Activated T-cell treated with anti-CD3 and anti-CD28 coated beads, Interleukin-2, amount 50 U/mL, for 24 hours (primary cell): ENCODE measurements at places on chromosomes 3 and 15.

DNA sequence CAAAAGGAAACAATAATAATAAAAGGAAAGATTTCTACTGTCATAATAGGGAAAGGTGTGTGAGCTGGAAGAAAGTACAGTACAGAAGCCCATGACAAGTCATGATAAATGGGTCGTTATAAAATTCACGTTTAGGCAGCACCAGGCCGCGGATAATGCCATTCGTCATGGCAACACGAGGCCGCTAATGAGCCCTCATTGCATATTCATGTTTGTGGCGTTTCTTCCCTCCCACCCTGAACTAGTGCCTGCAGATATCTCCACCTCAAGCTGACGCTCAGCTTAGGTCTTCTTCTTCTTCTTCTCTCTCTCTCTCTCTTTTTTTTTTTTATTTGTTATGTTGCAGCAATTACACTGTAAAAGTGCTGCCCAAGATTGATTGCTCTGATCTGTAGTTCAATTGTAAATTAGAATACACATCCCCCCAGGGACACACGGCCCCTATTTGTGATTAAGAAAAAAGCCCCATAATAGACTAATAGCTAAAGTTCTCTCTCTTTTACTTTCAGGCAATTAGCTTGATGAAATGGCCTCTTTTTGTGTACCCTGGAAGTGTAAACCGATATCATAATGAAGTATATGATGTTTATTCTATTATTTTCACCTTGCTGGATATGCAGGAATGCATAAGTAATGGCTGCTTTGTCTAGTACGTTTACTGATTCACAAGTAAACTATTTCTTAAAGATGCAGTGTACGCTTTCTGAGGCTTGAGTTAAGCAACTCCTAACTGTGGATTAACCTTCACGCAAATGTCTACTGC is 61.9 kb upstream of the NR2F2 start:
- DNase-seq: no peak

DNA sequence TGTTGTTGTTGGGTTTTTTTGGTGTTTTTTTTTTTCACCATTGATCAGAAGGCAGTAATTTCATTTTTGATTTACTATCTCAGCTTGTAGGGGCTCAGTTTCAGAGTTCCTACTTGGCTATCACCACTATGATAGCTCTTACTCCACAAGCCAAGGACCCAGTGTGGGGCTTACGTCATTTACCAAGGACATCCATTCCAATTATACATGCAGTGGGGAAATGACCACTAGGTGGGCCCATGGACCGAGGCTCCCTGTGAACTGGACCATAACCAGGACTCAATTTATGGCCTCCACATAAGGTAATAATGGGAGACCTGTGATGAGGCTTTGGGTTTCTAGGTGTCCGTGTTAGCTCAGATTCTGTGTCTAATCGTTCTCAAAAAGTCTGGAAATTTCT is 67.5 kb upstream of the CACNA1D start:
- no peak for DNase-seq

GRCh38 chr3:14524311-14524711 is 15.8 kb downstream of the GRIP2 start:
- DNase-seq: no peak

- no peak for DNase-seq
These were observed 14.7 kb downstream of the GABRR3 start for GRCh38 chr3:98020412-98020811.

GRCh38 chr15:99282586-99282985 is 31.3 kb downstream of the LRRC28 start:
- DNase-seq: no peak

DNA sequence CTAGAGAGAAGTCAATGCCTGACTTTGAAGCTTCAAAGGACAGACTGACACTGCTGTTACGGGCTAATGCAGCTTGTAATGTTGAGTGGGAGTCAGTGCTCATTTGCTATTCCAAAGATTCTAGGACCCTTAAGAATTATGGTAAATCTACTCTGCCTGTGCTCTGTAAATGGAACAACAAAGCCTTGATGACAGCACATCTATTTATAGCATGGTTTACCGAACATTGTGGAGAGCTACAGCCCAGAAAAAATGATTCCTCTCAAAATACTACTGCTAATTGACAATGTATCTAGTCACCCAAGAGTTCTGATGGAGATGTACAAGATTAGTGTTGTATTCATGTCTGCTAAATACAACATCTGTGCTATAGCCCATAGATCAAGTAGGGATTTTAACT is 262.3 kb downstream of the EPHA6 start:
- DNase-seq: no peak

DNA sequence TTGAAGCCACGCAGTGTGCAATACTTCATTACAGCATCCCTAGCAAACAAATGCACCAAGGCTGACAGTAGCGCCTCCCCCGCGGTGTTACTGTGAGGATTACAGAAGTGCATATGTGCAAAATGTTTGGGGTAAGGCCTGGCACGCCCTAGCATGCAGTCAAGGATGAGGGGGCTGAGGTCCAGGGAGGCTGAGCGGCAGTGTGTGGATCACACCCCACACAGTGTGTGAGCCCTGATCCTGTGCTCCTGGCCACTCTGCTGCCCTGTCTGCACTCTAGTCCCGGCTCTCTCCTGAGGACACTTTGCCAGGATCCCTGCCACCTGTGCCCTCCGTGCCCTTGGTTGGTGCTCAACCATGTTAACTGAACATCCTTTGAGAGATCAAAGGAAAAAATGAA is 71.3 kb downstream of the WNT7A start:
- DNase-seq: no peak

DNA sequence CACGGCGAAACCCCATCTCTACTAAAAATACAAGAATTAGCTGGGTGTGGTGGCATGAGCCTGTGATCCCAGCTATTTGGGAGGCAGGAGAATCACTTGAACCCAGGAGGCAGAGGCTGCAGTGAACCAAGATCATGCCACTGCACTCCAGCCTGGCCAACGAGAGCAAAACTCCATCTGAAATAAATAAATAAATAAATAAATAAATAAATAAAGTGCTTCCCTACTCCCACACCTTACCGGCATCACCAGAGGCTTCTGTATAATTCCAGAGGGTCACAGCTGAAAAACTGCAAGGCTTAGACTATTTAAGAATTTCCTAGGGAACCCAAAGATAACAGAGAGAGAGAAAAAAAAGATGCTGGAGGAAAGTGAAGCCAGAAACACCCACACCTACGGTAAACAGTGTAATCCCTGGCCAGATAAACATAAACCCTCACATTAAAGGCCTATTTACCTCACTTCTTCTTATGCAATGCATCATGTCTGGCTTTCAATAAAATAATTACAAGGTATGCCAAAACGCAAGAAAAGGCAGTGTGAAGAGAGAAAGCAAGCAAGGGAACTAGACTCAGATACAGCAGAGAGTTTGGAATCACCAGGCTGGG is 15.0 kb upstream of the TRPM1 start:
- no peak for DNase-seq

GRCh38 chr3:76685858-76686257 is 354.0 kb upstream of the ROBO2 start:
- no peak for DNase-seq

DNA sequence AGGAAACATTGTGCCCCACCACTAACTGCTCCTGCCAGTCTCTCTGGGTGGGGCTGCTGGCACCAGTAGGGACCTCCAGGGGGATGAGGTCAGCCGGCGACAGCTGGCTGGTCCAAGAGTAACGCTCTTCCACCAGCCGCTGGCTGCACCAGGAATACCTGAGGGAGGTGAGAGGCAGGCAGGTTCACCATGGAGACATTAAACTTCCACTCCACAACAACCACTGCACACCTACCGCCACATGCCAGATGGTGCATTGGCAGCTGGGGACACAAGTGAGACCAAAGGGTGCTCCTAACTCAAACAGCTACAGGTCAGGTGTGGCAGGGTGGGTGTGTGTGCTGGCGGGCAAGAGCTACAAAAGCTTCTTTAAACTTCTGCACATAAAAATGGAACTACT is 4.5 kb downstream of the POLG start:
- no peak for DNase-seq

DNA sequence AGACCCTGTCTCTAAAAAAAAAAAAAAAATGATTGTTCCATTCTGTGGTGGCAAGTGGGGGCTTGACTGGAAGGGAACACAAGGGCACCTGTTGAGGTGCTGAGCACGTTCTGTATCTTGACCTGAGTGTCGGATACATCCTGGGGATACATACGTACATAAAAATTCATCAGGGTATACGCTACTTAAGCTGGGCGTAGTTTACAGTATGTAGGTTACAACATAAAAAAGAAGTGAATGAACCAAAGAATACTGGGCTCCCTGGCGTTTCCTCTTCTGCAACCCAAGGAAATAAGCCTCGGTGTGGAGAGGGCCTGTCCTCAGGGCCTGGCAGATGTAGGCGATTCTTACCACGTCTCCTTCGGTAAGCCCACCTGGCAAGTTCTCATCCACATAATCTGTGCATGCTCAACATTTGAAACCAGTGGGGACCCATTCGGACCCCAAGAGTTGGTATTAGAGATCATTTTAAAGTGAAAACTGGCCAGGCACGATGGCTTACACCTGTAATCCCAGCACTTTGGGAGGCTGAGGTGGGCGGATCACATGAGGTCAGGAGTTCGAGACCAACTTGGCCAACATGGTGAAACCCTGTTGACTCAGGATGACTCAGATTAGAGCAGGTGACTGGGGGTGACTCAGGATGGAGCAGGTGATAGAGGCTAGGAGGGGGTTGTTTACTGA is 5.1 kb upstream of the MUC20 start:
- no peak for DNase-seq

DNA sequence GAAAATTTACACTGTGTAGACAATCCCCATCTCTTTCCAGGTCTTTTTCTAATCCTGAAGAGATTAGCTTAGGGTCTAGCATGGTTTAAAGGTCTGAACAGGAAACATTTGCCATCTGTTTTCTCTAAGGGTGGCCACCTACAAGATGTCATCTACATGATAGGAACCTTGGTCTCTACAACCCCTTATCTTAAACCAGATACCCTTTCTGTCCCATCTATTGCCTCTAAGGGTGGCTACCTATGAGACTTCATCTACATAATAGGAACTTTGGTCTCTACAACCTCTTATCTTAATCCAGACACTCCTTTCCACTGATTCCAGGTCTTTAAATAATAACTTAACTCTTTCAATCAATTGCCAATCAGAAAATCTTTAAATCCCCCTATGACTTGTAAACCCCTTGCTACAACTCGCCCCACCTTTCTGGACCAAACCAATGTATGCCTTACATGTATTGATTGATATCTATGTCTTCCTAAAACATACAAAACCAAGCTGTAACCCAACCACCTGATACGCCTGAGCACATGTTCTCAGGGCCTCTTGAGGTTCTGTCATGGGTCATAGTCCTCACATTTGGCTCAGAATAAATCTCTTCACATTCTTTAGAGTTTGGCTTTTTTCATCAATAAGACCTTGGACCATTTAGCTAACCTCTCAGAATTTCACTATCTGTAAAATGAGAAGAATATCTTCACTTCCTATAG is 605.0 kb downstream of the TUSC7 start:
- DNase-seq: no peak

DNA sequence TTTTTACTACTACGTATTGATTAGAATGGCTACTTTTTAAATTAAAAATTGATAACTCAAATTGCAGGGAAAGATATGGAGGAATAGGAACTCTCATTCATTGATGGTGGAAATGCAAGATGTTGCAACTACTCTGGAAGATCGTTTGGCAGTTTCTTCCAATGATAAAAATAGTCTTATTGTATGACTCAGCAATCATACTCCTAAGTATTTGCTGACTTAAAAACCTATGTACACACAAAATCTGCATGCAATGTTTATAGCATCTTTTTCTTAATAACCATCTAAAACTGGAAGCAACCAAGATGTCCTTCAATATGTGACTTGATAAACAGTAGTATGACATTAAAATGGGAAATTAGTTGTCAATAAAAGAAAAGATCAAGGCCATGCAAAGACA is 87.4 kb upstream of the LRRC3B start:
- no peak for DNase-seq

DNA sequence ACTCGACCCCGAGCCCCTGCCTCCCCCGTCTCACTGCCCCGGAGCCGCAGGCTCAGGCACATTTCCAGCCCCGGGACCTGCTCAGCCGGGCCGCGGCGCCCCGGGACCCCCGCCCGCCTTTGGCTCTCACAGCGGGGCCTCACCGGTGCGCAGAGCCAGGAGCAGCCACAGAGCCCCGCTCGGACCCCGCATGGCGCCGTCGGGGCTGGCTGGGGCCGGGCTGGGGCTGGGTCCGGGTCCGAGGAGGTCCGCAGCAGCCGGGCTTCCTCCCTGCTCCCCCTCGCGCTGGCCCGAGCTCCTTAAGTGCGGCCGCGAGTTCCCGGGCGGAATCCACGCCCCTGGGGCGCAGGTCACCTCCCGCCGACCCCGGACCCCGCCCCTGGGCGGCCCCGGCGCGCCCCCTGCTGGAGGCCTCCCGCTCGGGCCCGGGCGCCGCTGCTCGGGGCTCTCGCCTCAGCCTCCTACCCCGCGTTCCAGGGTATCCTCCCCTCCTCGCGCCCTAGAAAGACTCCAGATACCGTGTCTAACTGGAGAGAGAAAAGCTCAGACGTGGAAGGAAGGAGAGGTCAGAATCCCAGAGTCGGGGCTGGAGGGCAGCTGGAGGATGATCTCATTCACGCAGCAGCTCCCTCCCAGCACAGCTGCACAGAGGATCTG is at the start of gene MELTF:
MELTF (minus strand) TSS at position 307 of the 657 bp plus-strand sequence; CDS start at position 192, 115 bp downstream.
- DNase-seq: peak; percentile 87

DNA sequence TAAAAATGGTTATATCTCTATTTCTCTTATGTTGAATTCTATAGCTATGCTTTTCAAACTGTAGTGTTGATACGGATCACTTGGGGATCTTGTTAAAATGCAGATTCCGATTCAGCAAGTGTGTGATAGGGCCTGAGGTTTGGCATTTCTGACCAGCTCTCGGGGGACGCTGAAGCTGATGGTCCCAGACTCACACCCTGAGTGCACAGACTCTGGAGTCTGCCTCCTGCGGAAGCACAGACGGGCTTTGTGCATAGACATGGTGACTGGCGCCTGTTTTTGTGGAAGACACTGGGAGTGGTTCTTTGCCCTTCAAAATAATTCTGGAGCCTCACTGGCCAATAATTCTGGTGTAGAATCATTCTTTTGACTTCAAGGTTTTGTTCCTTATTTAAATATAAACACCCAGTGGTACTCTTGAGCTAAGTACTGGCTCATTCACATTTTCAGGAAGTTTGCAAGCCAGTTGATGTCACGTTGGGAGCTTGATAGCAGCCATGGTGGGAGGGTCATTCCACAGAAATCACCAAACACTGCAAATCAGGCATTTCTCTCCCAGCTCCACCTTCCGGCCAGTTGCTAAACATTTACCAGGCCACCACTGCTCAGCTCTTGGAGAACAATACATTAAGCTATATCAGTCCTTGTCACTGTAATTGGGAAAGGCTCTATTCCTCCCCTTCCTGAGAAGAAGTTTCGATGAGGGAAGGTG is 19.2 kb downstream of the CLDN11 start:
- DNase-seq: no peak

- no peak for DNase-seq
These were observed 113.6 kb upstream of the CACNA2D3 start for GRCh38 chr3:54008744-54009143.

GRCh38 chr3:124877674-124878073 is 9.5 kb downstream of the ITGB5 start:
- no peak for DNase-seq

GRCh38 chr3:11140713-11141104 is 13.6 kb upstream of the HRH1 start:
- no peak for DNase-seq
